Keratinocyte (primary cell): ENCODE measurements at places on chromosomes 2 and 18. TPM values are rescaled to one million over a fixed set of nuclear protein-coding genes. Genes with fewer than 3 reads are reported as not detected.

ANKRD62 gene
- polyA plus RNA-seq, result not detected in 3 replicates

ARL4C gene
- 55.0 to 108 TPM (median 79.5 TPM) in 3 replicates for polyA plus RNA-seq

PLEK gene
- polyA plus RNA-seq, result 0.04 to 0.28 TPM in 2 of 3 replicates, not detected in the other

RAPH1 gene
- polyA plus RNA-seq, result 1.7 to 3.0 TPM (median 2.9 TPM) in 3 replicates

HOXD13 gene
- polyA plus RNA-seq, result not detected in 3 replicates

CCDC68 gene
- 1.4 to 2.7 TPM (median 2.3 TPM) in 3 replicates for polyA plus RNA-seq

KRTCAP3 gene
- 8.6 to 22.9 TPM (median 14.7 TPM) in 3 replicates for polyA plus RNA-seq

CCDC121 gene
- polyA plus RNA-seq, result 0.86 to 1.1 TPM (median 1.1 TPM) in 3 replicates

FAM124B gene
- 0.03 to 0.04 TPM (median 0.03 TPM) in 3 replicates for polyA plus RNA-seq

MPP4 gene
- 0.27 to 0.63 TPM (median 0.42 TPM) in 3 replicates for polyA plus RNA-seq

ALLC gene
- polyA plus RNA-seq, result not detected in 3 replicates

TANK gene
- polyA plus RNA-seq, result 33.5 to 47.2 TPM (median 40.5 TPM) in 3 replicates

SMYD5 gene
- 18.6 to 24.2 TPM (median 19.8 TPM) in 3 replicates for polyA plus RNA-seq

UPP2 gene
- not detected in 3 replicates for polyA plus RNA-seq

PSTPIP2 gene
- polyA plus RNA-seq, result 15.4 to 30.8 TPM (median 27.3 TPM) in 3 replicates

ST6GAL2 gene
- polyA plus RNA-seq, result 0.08 to 0.24 TPM (median 0.14 TPM) in 3 replicates

OSR1 gene
- 0.09 to 0.20 TPM (median 0.14 TPM) in 3 replicates for polyA plus RNA-seq

ADGRF3 gene
- polyA plus RNA-seq, result 0.08 to 0.27 TPM (median 0.17 TPM) in 3 replicates

CLASP1 gene
- 11.1 to 16.7 TPM (median 16.3 TPM) in 3 replicates for polyA plus RNA-seq

NT5C1B gene
- not detected in 3 replicates for polyA plus RNA-seq

THADA gene
- polyA plus RNA-seq, result 17.4 to 22.6 TPM (median 21.0 TPM) in 3 replicates

CD8A gene
- polyA plus RNA-seq, result 0.02 to 0.19 TPM (median 0.10 TPM) in 3 replicates

DUSP11 gene
- polyA plus RNA-seq, result 65.6 to 83.7 TPM (median 69.1 TPM) in 3 replicates

IL18RAP gene
- not detected in 3 replicates for polyA plus RNA-seq

GPR55 gene
- polyA plus RNA-seq, result not detected in 3 replicates

SFTPB gene
- polyA plus RNA-seq, result not detected in 3 replicates

FAM228A gene
- not detected in 3 replicates for polyA plus RNA-seq

IL36G gene
- 8.0 to 62.8 TPM (median 20.2 TPM) in 3 replicates for polyA plus RNA-seq

DAW1 gene
- 0.18 to 0.24 TPM (median 0.18 TPM) in 3 replicates for polyA plus RNA-seq

ABHD1 gene
- not detected in 3 replicates for polyA plus RNA-seq

MAB21L4 gene
- 0.37 to 1.1 TPM (median 0.80 TPM) in 3 replicates for polyA plus RNA-seq

MALL gene
- 11.1 to 80.8 TPM (median 29.0 TPM) in 3 replicates for polyA plus RNA-seq

NETO1 gene
- polyA plus RNA-seq, result 16.3 to 23.4 TPM (median 19.2 TPM) in 3 replicates

IL18R1 gene
- polyA plus RNA-seq, result 1.5 to 1.7 TPM (median 1.6 TPM) in 3 replicates

PTPN4 gene
- polyA plus RNA-seq, result 9.3 to 21.2 TPM (median 20.6 TPM) in 3 replicates

REG3G gene
- not detected in 3 replicates for polyA plus RNA-seq

TUBA3E gene
- polyA plus RNA-seq, result not detected in 3 replicates

KIF5C gene
- polyA plus RNA-seq, result 0.01 to 0.09 TPM (median 0.03 TPM) in 3 replicates

NRBP1 gene
- 144 to 157 TPM (median 148 TPM) in 3 replicates for polyA plus RNA-seq

TNFAIP6 gene
- 0.12 to 0.21 TPM in 2 of 3 replicates, not detected in the other for polyA plus RNA-seq

HRH4 gene
- 0.01 to 0.15 TPM (median 0.03 TPM) in 3 replicates for polyA plus RNA-seq

DHRS9 gene
- polyA plus RNA-seq, result 1.9 to 5.0 TPM (median 3.3 TPM) in 3 replicates

COL3A1 gene
- polyA plus RNA-seq, result 0.01 to 0.03 TPM (median 0.03 TPM) in 3 replicates

TET3 gene
- polyA plus RNA-seq, result 1.8 to 3.2 TPM (median 2.9 TPM) in 3 replicates

SP140L gene
- 9.0 to 10.8 TPM (median 9.4 TPM) in 3 replicates for polyA plus RNA-seq

DUSP28 gene
- 2.8 to 4.4 TPM (median 4.1 TPM) in 3 replicates for polyA plus RNA-seq

C2orf78 gene
- not detected in 3 replicates for polyA plus RNA-seq

SETBP1 gene
- 2.1 to 7.3 TPM (median 3.3 TPM) in 3 replicates for polyA plus RNA-seq

SULT1C2 gene
- polyA plus RNA-seq, result 0.06 TPM in 1 of 3 replicates, not detected in the others

GALNT14 gene
- polyA plus RNA-seq, result 27.4 to 40.5 TPM (median 34.0 TPM) in 3 replicates

SP9 gene
- polyA plus RNA-seq, result not detected in 3 replicates

SAG gene
- not detected in 3 replicates for polyA plus RNA-seq

CTNNA2 gene
- polyA plus RNA-seq, result not detected in 3 replicates

SCN3A gene
- polyA plus RNA-seq, result 0.01 TPM in 1 of 3 replicates, not detected in the others
